ENCODE measurements at places on chromosomes 11 and 22.

DNA sequence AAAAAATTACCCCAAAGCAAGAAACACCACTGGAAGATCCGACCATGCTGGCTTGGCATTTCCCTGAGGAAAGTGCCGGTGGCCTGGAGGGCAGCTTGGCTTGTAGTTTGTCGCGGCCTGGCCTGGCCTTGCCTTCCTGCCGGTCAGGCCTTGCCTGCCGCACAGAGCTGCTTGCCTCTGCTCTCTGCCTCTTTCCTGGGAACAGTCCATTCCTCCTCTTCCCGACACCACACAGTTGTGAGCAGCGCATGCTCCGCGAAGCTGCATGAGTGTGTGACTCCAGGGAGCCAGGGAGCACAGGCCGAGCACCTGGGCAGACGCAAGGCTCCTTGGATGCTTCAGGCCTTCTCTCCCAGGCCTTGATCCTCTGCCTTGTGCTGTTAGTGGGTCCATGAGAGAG, 19.8 kb downstream of the CTTN start:
- DNase-seq, result no peak

DNA sequence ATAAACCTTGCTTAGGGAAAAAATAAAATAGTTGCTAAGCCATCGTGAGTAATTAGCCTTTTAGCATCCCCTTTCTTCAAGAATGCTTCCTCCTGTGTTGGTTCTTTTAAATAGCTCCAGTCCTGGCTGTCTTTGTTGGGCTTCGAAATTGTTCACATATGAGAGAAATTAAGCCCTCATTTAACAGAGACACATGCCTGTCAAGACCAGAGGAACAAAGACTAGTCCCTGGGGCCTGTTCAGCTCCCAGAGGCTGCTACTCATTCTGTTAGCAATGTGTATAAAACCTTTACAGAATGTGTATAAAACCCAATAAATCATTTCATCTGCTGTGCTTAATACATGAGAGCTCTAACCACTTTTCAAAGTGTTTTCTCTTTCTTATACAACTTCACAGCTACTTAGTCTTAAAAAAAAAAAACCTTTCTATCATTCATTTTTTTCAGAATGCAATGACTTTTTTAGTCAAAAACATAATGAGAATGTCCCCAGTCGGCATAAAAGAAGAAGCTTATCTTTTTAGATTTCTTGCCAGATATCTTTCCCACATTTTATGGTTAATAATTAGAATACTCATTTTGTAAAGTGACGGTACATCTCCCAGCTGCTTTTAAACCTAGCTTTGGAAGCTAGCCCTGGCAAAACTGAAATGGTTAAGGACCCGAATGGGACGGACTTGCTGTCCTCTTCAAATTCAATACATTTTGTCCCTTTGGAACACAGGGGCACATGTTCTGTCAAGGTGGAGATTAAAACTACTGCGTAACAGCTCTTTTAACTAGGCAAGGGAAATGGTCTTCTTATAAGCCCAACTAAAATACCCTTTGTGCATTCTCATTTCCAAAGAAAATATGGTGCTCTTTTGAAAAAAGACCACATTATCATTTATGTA, 186.1 kb downstream of the SOX6 start:
- DNase-seq, result no peak

DNA sequence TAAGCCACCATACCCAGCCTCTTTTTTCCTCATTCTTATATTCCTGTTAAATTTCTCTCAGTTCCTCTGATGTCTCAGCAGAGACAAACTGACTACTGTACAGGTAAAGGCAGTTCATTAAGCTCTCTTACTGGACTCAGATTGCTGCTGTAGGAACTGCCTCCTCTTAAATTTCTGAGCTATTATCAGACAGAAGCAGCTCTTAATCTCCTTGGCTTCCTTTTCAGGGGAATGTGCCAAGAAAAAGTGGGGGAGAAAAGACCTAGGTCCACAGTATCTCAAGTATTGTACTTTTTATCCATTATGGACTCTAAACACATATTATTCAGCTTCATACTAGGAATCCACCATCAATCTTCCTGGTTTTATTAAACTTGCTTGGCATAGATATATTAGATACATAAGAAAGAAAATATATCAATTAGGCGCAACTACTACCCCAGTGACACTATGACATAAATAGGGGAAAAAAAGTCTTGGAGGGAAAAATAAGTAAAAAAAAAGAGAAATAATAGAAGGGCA, 26.1 kb downstream of the MRTFA start:
- DNase-seq, result no peak

DNA sequence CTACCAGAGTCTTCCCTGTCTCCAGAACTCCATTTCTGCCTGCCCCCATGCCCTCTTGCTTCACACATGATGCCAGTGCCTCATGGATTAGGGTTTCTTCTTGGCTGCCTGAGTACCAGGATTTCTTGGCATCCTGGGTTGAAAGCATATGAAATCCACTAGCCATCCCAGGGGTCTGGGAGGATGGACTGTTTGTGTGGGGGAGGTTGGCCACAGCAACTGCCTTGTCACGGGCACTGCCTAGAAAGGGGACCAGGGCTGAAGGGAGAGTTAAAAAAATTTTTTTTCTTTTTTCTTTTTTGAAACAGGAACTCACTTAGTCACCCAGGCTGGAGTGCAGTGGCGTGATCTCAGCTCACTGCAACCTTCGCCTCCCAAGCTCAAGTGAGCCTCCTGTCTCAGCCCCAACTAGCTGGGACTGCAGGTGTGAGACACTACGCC, 4.2 kb downstream of the USP35 start:
- DNase-seq, result no peak

GRCh38 chr11:6629892-6630631, 10.8 kb upstream of the TPP1 start:
- DNase-seq, result no peak

DNA sequence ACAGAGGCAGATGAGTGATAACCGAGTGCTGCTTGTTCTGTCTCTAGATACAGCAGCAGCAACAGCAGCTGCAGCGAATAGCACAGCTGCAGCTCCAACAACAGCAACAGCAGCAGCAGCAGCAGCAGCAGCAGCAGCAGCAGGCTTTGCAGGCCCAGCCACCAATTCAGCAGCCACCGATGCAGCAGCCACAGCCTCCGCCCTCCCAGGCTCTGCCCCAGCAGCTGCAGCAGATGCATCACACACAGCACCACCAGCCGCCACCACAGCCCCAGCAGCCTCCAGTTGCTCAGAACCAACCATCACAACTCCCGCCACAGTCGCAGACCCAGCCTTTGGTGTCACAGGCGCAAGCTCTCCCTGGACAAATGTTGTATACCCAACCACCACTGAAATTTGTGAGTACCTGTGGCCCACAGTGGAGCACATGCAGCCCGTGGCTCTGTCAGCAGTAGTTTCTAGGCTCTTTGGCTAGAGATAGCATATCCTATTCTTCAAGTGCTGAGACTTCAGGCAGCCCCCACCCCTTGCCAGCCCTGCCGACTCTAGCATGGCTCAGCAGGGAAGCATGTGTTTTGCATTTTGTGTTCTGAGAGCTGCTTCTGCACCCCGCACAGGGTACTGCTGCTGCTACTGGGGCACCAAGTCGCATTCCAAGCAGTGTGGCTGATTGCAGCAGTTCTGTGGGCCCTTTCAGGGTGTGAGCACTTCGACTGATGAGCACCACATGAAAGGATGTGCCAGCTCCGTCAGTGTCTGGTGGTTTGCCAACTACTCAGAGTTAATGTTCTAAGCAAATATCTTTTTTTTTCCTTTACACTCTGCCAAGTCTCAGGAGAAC, 59.2 kb downstream of the MED15 start:
- peak; percentile 83 for DNase-seq

DNA sequence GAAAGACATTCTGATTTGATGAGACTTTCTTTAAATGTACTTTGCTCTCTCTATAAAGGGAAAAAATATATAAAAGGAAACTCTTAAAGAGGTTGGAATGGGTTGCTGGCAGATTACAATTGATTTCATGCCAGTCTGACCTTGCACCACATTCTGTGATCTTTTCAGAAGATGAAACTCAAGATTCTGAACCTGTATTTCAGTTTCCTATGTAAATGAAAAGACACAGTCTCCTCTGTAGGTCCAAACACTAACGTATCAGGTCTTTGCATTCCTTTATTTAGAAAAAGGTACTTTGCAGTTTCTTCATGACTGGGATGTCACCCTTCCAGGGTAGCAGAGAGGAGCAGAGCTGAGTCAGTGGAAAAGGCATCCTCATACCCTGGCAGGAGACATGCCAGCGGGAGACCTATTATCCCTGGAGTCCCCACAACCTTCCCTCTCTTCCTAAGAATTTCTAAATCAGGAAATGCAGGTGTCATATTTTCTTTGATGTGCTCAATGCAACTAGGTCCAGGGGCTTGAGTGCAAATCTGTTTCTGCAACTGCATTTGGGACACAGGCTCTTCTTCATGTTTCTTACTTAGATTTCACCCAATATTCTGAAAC, 282.6 kb downstream of the CADM1 start:
- DNase-seq, result no peak

GRCh38 chr11:70430671-70431574, 32.6 kb downstream of the CTTN start:
- no peak for DNase-seq

GRCh38 chr11:122089111-122089510, 26.9 kb downstream of the BLID start:
- no peak for DNase-seq

- DNase-seq, result no peak
These were observed 38.5 kb upstream of the NFRKB start for GRCh38 chr11:129933891-129934290.

DNA sequence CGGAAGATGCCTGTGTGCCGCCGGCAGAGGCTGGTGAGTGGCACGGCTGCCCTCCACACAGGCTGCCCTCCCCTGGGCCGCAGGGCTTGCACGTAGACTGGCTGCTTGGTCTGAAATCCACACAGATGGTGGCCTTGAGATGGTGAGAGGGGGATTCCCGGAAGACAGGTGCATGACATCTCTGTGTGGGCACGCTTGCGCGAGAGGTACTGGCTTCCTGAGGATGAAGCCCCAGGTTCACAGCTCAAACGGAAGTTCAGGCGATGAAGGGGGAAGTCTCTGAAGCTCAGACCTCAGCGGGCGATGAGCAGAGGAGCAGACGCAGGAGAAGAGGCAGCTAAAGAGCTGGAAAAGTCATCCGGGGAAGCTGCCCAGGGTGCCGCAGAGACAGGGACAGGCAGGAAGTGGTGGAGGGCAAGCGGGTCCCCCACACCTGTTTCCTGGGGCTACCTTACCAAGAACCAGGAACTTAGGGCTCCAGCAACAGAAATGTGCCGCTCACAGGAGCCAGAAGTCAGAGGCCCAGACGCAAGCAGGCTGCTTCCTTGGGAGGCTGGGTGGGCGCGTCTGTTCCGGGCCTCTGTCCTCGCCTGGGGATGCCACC, 7.2 kb downstream of the CRELD2 start:
- peak; percentile 37 for DNase-seq

GRCh38 chr11:64778223-64778472, 194 bp downstream of the SF1 start:
- DNase-seq, result no peak

- DNase-seq, result no peak
These were observed 125.6 kb upstream of the VPREB1 start for GRCh38 chr22:22118987-22119386.

GRCh38 chr11:18312012-18312411, 9.9 kb downstream of the HPS5 start:
- DNase-seq, result no peak

DNA sequence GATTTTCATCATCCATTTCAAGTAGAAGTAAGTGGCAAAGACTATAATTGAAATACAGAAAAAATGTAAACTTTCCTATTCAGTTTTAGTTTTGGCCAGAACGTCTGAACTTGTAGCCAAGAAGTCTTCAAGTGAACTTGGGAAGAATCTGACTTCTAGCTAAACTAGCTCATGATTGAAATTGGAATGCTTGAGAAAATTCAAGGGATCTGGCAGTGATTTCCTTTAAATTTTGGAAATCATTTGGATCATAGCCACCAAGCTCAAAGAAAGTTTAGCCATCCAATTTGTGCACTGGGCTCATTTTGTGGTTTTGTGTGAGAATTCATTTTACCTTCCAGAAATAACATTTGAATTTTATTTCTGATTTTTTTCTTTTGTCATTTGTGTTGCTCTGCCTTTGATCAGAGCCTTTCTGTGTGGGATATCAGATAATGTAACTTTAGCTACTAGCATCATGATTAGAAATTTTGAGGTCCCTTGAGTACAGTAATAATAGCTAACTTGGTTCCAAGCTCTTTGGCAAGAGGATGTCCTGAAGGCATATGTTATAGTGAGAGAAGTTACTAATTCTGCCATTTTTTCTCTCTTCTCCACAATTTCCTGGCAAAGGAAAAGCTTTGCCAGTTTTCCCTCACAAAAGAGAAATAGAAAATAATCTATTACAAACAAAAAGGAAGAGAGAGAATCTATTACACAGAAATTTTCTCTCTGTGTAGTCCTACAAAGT, 2123.7 kb upstream of the RAG2 start:
- DNase-seq, result no peak

GRCh38 chr11:66386171-66387069, 14.9 kb upstream of the SLC29A2 start:
- peak; percentile 52 for DNase-seq

- no peak for DNase-seq
These were observed 8.4 kb upstream of the MMP12 start for GRCh38 chr11:102883141-102883540.
